ENCODE measurements at places on chromosomes 5 and 9. TPM values are rescaled to one million over a fixed set of nuclear protein-coding genes. Genes with fewer than 3 reads are reported as not detected.
A peak's percentile ranks its signal among the peaks of the same experiment; 100 is the strongest.

DNA sequence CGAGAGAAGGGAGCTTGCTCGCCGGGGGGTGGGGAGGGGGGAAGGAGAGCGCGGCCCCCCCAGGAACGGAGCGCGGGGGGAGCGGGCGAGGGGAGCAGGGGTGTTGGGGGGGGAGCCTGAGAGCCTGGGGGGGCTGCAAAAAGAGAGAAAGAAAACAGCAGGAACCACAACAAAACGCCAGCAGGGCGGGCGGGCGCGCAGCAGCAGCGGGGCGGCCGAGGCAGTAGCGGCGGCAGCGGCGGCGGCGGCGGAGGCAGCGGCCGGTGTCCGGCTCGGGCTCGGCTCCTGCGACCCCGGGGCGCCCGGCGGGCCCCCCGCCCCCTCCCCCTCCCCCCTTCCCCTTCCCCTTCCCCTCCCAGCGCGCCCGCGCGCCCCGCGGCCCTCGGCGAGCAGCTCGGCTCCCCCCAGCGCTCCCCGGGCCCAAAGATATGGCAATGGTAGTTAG is 1.6 kb downstream of the NR2F1 start:
- DNase-seq, result no peak
- H3K27me3 ChIP-seq, result peaks cover 61% of the 10 kb centered on the region
- H3K4me1 ChIP-seq, result peaks cover 33% of the 10 kb centered on the region
- H3K27ac ChIP-seq, result no peak overlapping the region

- H3K36me3 ChIP-seq, result peaks cover 3% of the 10 kb centered on the region
- H3K4me3 ChIP-seq, result peak overlapping the region; percentile 88
- H3K4me1 ChIP-seq, result peaks cover 12% of the 10 kb centered on the region
- peak overlapping the region; percentile 82 for H3K27ac ChIP-seq
Measured at GRCh38 chr9:97237311-97237786, 70.1 kb upstream of the CCDC180 start.

DNA sequence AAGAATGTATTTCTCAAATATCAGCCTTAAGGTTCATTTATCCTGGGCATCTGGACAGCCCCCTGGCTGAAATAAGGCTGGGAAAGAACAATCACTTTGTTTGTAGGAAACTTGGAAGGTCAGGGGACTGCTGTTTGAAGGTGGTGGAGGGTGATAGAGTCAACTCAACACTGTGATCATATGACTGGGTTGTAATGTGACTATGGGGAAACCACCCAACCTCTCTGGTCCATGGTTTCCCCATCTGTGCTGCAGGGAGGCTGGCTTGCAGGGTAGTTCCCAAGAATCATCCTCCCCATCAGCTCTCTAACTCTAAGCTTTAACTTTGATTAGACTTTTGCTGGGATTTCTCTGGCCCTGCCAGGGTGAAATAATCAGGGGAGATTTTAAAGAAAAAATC is 10.0 kb downstream of the INSYN2B start:
- no peaks in the 10 kb centered on the region for H3K4me1 ChIP-seq
- no peaks in the 10 kb centered on the region for H3K27me3 ChIP-seq
- H3K27ac ChIP-seq, result no peak overlapping the region
- peaks cover 7% of the 10 kb centered on the region for H3K36me3 ChIP-seq

PAEP gene
- total RNA-seq, result not detected

DNA sequence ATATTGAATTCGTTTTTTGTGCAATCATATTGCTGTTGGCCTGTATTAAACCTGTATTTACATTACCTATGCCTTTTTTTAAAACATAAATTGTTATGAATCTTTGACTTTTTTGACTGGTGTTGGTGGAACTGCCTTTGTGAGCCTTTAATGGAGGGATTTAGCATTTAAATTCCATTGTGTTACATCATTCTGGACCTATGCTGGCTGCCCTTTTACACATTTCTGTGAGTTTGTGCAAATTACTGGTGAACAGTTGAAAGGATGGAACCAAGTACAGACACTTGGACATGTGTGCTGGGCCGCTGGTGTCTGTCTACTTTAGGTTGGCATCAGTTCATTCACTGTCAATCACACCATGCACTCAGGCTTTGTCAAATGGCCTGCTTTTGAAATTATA is 3.4 kb downstream of the SNX18 start:
- H3K4me3 ChIP-seq, result peak overlapping the region; percentile 77
- peaks cover 58% of the 10 kb centered on the region for H3K4me1 ChIP-seq
- no peaks in the 10 kb centered on the region for H3K27me3 ChIP-seq
- H3K27ac ChIP-seq, result no peak overlapping the region
- H3K36me3 ChIP-seq, result peaks cover 5% of the 10 kb centered on the region

DNA sequence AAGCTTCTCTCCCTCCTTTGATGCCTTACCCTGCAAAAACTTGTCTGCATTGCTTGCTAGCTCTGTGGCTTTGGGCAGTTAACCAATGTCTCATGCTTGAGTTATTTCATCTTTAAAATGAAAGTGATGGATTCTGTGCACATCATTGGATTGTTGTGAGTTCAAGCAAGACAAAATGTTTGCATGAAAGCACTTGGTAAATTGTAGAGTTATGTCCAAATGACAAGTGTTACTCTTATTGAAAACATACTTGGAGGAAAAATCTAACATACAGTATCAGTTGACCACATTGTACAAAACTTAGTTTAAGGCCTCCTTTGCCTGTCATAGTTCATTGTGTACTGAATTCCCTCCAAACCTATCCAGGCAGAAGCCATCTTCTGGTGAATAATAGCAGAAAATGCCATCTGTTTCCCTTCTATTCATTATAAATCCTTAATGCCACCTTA is 30.0 kb downstream of the TGFBR1 start:
- no peak overlapping the region for H3K4me3 ChIP-seq
- DNase-seq, result no peak
- no peaks in the 10 kb centered on the region for H3K27me3 ChIP-seq
- H3K4me1 ChIP-seq, result peaks cover 67% of the 10 kb centered on the region

GRCh38 chr9:131697908-131698617 is 41.8 kb downstream of the RAPGEF1 start:
- H3K36me3 ChIP-seq, result peaks cover 8% of the 10 kb centered on the region
- no peak overlapping the region for H3K4me3 ChIP-seq
- H3K27me3 ChIP-seq, result no peaks in the 10 kb centered on the region
- H3K4me1 ChIP-seq, result peaks cover 53% of the 10 kb centered on the region
- DNase-seq, result no peak

GRCh38 chr9:114119242-114120191 is 20.4 kb upstream of the KIF12 start:
- no peak overlapping the region for H3K27ac ChIP-seq
- no peak overlapping the region for H3K4me3 ChIP-seq
- no peak for DNase-seq
- H3K36me3 ChIP-seq, result no peaks in the 10 kb centered on the region
- H3K4me1 ChIP-seq, result no peaks in the 10 kb centered on the region

DNA sequence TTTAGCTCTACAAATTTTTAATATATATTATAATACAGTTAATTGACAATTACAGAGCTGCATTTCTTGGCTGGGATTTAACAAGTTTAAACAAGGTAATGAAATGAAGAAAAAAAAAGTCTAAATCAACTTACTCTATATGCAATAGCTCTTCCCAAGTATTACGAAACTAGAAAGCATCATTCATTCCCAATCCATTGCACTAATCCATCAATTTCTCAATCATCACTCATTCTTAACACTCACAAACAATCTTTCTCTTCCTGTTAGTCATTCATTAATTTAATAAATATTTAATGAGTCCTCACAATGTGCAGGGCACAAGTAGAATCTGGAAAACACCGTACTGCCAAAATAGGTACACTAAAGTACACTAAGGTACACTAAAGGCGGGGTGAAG is 42.9 kb upstream of the APBA1 start:
- H3K36me3 ChIP-seq, result peaks cover 29% of the 10 kb centered on the region
- no peak overlapping the region for H3K27ac ChIP-seq
- no peaks in the 10 kb centered on the region for H3K27me3 ChIP-seq

DNA sequence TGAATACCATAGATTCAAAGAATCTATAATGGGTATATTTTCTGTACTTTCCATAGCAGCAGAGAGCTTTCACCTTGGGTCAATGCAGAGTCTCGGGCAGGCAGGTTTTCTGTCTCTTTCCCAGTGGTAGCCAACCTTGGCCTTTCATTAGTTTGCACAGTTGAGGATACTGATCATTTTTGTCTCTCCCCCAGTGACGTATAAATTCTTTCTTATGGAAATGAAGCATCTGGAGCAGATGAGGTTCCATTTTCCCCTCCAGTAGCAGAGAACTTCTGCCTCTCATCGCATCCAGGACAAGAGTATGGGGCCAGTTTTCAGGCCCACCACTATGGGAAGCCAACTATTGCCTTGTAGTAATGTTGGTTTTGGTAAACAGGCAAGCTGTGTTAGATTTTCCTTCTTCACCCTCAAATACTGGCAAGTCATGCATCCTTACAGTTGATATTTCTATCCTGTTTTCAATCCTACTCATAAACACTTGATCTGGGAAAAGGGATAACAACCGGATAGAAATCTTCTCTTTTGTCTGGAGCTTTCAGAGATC is 845.2 kb upstream of the CDH18 start:
- DNase-seq, result no peak
- H3K27me3 ChIP-seq, result peaks cover 5% of the 10 kb centered on the region
- H3K4me3 ChIP-seq, result no peak overlapping the region
- H3K36me3 ChIP-seq, result no peaks in the 10 kb centered on the region

DNA sequence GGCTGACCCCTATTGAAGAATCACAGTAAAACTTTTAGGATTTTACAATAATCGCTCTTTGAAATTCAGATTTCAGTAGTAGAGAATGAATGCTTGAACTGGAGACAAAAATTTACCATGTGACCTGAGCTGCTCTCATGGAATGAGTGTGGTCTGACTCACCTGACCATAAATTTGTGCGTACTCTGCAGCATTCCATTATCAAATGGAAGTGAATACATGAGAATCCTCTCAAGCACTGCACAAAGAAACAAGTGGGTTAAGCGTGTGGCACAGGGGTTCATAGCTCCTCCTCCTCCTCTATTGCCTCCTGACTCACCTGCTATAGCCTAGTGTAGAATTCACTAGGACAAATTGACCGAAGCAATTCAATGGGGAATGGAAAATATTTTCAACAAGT is 269.8 kb upstream of the CDH9 start:
- no peak overlapping the region for H3K4me3 ChIP-seq
- no peak for DNase-seq
- no peaks in the 10 kb centered on the region for H3K36me3 ChIP-seq
- H3K4me1 ChIP-seq, result no peaks in the 10 kb centered on the region

- no peak overlapping the region for H3K27ac ChIP-seq
- no peak for DNase-seq
- no peaks in the 10 kb centered on the region for H3K4me1 ChIP-seq
Measured at GRCh38 chr9:19643875-19644274, 145.0 kb downstream of the SLC24A2 start.

GRCh38 chr9:27258662-27259061 is 38.3 kb downstream of the EQTN start:
- no peaks in the 10 kb centered on the region for H3K36me3 ChIP-seq
- no peaks in the 10 kb centered on the region for H3K4me1 ChIP-seq
- no peak overlapping the region for H3K4me3 ChIP-seq
- no peak overlapping the region for H3K27ac ChIP-seq

GRCh38 chr9:114131808-114132549 is 23.4 kb upstream of the COL27A1 start:
- no peaks in the 10 kb centered on the region for H3K36me3 ChIP-seq
- no peaks in the 10 kb centered on the region for H3K4me1 ChIP-seq

CDKN2A gene
- 0.97 TPM for total RNA-seq

GRCh38 chr5:94021246-94021645 is 279.8 kb upstream of the POU5F2 start:
- no peak overlapping the region for H3K4me3 ChIP-seq
- DNase-seq, result no peak
- no peaks in the 10 kb centered on the region for H3K4me1 ChIP-seq
- H3K36me3 ChIP-seq, result peaks cover 70% of the 10 kb centered on the region
- no peaks in the 10 kb centered on the region for H3K27me3 ChIP-seq

DNA sequence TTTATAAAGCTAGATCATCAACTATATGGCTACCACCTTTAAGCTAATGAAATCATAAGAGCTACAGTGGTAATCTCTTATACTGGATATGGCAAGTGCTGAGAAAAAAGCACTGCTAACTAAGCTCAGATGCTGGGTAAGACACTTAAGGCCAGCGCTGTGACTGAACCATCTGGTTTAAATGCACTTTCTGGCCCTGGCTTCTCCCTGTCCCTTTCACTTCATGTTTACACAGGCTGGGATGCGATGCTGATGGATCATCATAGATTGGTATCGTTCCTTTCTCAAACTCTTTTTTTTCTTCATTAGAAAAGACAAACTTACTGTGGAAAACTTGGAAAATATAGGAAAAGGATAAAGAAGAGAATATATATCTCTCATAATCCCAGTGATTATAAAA is 52.3 kb downstream of the KIF24 start:
- no peak for DNase-seq
- H3K36me3 ChIP-seq, result peaks cover 7% of the 10 kb centered on the region
- H3K4me3 ChIP-seq, result no peak overlapping the region
- H3K27ac ChIP-seq, result no peak overlapping the region
- H3K27me3 ChIP-seq, result no peaks in the 10 kb centered on the region
- H3K4me1 ChIP-seq, result no peaks in the 10 kb centered on the region

GRCh38 chr9:18489861-18490260 is 15.9 kb downstream of the ADAMTSL1 start:
- H3K27ac ChIP-seq, result no peak overlapping the region
- H3K27me3 ChIP-seq, result peaks cover 4% of the 10 kb centered on the region
- no peak overlapping the region for H3K4me3 ChIP-seq

CCL27 gene
- total RNA-seq, result not detected

C9orf50 gene
- total RNA-seq, result not detected

CYSRT1 gene
- total RNA-seq, result 0.49 TPM

DNA sequence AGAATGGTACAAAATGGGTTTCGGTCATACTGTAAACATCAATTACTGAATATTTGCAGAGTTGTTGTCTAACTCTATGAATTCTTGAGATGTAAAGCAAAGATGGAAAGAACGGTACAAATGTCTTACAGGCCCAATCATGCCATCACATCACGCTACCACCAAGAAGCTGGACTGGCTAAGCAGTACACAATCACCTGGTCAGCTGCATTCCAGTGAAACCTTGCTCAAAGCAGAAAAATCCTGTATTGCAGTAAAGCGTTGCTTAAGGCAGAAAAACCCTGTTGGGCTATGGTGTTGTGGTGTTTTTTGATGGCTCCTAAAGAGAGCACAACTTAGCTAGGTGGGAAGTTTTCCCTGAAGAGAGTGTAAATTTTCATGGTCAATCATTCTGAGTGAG is 112.6 kb upstream of the RASA1 start:
- no peak for DNase-seq
- H3K27ac ChIP-seq, result no peak overlapping the region
- H3K4me1 ChIP-seq, result peaks cover 13% of the 10 kb centered on the region
- H3K4me3 ChIP-seq, result no peak overlapping the region
- H3K27me3 ChIP-seq, result no peaks in the 10 kb centered on the region

- DNase-seq, result no peak
- H3K36me3 ChIP-seq, result no peaks in the 10 kb centered on the region
- H3K27me3 ChIP-seq, result peaks cover 4% of the 10 kb centered on the region
- H3K4me3 ChIP-seq, result no peak overlapping the region
- H3K27ac ChIP-seq, result no peak overlapping the region
Measured at GRCh38 chr5:7576023-7576715, 180.2 kb downstream of the ADCY2 start.

DNA sequence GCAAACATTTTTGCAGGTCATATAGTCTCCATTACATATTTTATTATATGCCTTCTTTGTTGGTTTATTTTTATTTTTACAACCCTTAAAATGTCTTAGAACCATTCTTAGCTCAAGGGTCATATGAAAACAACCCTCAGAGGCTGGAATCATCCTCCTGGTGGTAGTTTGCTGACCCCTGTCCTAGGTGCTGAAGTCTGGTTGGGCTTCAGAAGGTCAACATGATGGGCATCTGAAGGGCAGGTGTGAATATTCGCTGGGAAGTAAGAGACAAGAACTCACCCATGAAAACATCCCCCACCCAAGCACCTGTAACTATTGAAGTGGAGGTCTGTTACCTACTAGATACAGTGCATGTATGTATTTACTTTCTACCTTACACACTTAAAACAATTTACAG is 75.4 kb downstream of the OSMR start:
- H3K27me3 ChIP-seq, result peaks cover 33% of the 10 kb centered on the region
- no peak overlapping the region for H3K4me3 ChIP-seq
- H3K4me1 ChIP-seq, result no peaks in the 10 kb centered on the region
- DNase-seq, result no peak

GRXCR2 gene
- total RNA-seq, result not detected

Data from activated naive CD8-positive, alpha-beta T cell treated with anti-CD3 and anti-CD28 coated beads for 36 hours (primary cell).